Activated CD4-positive, alpha-beta T cell treated with anti-CD3 and anti-CD28 coated beads for 48 hours (primary cell): ENCODE measurements at places on chromosomes 3 and 15.

GRCh38 chr15:47186075-47186474, 531.2 kb upstream of the SEMA6D start:
- DNase-seq = no peak

- DNase-seq = no peak
Observed at GRCh38 chr3:31311559-31311958, 221.2 kb upstream of the STT3B start.

GRCh38 chr3:197293605-197294237, 4.7 kb downstream of the DLG1 start:
- no peak for DNase-seq

DNA sequence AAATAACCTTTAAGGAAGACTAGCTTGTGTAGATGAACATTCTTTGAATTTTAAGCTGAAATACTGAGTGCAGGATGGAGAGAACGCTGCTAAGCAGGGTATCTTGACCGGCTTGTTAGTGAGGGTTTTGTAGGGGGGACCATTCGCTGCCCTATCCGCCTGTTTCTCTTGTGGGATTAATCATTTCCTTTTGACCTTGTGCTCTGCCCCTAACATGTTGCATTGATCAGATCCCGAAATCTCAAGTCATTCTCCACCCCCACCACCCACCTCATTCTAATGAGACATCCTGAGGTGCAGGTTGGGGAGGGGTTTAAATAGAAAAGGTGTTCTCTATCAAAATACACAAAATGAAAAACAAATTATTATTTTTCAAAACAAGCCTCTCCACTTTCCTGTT, 32.8 kb downstream of the TRIM71 start:
- no peak for DNase-seq
